ENCODE measurements at places on chromosomes 5 and 9.

GRCh38 chr9:85502815-85503655, 238.7 kb downstream of the AGTPBP1 start:
- no peak for DNase-seq

DNA sequence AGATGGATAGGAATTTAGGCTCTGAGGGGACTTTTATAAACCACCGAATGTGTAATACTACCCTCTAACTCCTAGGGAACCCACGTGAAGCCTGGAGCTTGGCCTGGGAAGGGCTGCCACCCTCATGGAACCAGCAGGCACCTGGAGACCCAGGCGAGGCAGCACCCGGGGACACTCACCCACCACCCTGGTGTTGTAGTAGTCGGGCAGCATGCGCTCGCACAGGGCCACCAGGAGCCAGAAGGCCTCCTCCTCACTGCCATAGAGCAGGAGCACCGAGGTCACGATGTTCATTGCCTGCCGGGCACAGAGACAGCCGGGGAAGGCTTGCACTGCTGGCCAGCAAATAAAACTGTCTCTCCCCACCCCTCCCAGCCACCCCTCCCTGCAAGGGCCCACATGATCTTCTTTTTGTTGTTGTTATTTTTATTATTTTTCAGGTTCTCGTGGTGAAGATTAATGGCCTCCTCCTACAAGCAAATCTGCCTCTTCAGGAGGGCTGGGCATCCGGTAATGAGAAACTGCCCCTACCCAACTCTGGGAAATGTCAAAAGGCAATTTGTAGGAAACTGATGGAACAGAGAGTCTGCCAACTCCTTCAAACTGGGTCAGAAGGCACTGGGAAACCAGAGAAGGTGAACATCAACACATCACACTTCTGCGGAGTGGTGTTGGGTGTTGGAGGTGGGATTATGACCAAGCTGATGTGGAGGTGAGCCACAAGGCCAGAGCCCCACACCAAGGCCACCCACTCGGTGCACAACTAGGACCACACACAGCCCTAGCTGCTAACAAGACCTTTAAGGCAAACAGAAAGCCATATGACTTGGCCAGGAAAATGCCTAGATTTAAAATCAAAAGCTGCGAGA, 17.4 kb upstream of the MRNIP start:
- DNase-seq = no peak

- DNase-seq = no peak
These were observed 12.1 kb downstream of the SLC22A5 start for GRCh38 chr5:132381614-132382013.

DNA sequence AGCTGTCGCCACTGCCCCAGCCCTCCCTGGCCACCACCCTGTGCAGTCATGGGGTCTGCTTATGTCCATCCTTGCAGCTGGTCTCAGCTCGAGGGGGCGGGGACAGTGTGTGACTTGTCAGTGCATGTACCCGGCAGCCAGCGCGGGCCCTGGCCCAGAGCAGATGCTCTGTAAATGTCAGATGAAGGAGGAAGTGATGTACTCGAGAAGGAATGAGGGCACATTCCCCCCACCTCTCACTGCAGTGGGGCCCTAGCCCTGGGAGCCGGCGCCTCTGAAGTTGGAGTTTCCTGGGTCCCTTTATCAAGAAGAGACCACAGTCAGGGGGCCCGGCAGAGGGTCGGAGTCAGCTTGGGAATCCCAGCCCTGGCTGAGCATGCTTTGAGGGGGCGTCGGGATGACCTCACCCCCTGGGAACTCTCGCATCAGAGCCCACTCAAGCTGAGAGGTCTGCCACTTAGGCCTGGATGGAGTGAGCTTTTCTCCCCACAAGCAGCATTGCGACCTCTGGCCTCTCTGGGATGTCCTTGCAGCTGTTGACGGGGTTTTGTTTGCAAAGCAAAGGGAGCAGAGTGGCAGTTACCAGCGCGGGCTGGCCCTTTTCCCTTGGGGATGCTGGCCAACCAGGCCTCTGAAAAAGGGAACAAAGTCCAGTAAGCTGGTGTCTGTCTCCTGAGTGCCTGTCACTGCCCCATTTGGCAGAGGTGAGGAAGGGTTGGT, 19.0 kb downstream of the NEURL1B start:
- DNase-seq = no peak

DNA sequence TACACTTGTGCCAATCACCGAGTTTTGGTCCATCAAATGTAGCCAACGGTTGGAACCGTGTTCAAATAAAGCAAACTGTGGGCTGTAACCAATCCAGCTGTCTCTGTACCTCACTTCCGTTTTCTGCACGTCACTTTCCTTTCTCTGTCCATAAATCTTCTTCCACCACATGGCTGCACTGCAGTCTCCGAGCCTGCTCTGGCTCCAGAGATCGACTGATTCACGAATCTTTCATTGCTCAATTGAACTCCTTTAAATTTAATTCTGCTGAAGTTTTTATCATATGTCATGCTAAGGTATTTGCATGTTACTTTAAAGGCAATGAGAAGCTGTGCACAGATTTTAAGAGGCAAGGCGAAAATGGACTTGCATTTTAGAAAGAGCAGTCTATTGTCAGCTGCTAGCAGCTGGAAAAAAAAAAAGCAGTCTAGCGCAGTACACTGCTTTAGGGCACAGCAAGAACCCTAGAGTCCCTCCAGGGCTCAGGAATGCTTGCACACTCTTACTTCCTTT, 13.2 kb downstream of the TTC39B start:
- no peak for DNase-seq

DNA sequence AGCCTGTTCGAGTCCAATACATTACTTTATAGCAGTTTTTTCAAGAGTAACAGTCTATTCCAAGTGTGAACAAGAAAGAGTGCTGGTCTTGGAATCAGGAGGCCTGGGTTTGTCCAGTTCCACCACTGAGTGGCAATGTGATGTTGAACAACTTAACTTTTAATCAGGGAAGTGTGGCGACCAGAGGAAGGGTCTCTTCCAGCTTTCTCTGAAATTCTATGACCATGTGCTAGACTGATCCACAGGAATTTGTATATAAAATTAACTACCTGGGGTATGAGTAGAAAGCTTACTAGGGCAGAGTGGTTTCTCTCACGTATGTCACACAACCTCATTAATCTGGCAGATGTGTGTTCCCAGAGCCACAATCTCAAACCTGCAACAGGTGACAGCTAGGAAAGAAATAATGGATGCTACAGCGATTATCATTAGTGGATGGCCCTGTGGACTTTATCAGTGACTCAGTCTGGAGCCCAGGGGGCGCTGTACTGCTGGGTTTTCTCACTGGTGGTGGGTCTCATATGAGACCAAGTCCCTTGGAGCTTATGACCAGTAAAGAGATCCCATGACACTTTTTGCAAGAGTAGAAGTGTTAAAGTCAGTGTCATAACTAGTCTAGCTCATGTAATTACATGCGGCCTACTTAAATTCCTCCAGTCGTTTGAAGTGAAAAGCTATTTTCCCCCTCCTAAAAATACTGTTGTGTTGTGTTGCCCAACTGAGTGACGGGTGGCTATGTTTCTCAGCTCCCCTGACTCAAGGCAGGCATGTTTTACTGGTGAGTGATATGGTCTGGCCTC, 116.5 kb downstream of the GDNF start:
- DNase-seq = no peak

- no peak for DNase-seq
These were observed 632.5 kb downstream of the ISL1 start for GRCh38 chr5:52015760-52016159.

- DNase-seq = no peak
These were observed 223.4 kb downstream of the CSNK1G3 start for GRCh38 chr5:123735384-123735783.

- no peak for DNase-seq
These were observed 5.2 kb downstream of the SLC31A2 start for GRCh38 chr9:113155911-113156588.

DNA sequence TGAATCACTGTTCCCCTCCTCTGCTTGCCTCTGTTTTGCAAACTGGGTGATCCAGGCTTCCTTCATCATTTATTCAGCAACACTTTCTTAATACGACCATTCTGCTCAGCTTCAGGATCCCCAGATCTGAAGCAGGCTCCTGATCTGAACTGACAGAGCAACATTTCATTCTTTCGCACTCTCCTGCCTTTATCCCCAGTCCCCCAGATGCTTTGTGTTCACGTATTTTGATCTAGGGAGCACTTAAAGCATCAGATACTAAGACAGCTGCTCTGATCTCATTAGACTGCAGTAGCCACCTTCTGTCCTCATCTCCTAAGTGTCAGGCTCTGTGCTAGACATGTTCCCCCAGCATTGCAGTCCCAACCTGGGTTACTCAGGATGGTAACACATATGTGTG, 158.0 kb downstream of the TRIO start:
- DNase-seq = no peak

DNA sequence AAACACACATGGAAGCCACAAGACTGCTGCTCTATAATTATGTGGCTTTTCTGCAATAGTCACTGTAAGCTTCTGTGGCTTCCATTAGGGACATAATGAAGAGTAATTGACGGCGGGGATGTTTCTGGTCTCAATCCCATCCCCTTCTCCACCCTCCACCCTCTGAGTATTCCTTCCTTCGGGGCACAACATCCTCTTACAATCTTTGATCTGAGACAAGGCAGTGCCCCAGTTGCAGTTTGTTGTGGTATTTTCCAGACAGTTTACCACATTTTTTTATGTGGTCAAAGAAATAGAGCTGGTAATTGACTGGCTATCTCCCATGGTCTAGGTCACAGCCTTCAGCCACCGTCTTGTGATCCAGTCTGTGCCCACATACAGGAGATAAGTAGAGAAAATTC, 277.7 kb downstream of the NR2F1-AS1 start:
- DNase-seq = no peak

GRCh38 chr9:85741095-85741874, 469 bp downstream of the AGTPBP1 start:
- DNase-seq = no peak

DNA sequence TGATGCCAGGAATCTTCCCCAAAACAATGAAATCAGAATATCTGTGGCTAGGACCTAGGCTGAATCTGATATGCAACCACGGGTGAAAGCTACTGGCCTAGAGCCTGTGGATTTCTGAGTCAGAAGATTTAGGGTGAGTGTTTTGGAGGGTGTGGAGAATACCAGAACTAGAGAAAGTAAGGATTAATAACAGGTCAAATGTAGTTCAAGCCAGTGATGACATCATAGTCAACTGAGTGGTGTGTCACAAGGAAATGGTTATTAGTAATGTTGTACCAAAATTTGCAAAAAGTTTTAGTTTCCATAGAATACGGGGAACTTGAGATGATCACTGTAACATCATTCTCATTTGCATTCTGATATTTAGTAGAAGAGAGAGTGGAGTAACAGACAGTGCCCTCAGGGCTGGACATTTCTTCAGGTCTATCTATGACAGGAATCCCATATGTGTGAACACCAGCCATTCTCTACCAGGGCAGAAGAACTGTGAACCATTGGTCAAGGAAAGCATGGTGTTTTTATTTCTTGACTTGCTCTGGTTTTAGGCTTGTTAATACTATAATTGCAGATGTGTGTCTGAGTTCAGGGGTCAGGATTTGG, 3.7 kb downstream of the GALNT12 start:
- no peak for DNase-seq

- DNase-seq = no peak
These were observed 10.9 kb downstream of the RAPGEF1 start for GRCh38 chr9:131728961-131729360.

GRCh38 chr5:141245250-141245717, at the start of gene PCDHB15:
Gene PCDHB15, plus strand, starts transcription at chr5:141245395. Its CDS starts 184 bp downstream, at chr5:141245579.
- DNase-seq = no peak

DNA sequence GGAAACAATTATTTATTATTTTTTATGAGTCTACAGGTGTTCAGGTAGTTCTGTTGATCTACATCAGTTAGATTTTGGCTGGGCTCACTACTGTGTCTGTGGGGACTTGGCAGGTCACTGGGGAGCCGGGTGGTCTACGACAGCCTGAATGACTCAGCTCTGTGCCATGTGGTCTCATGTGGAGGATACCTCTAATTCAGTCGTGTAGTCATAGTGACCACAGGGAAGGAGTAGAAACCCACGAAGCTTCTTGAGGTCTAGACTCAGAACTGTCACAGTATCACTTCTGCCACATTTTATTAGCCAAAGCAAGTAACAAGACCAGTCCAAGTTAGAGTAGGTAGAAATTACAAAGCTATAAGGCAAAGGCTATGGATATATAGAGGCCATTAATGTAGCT, 64.7 kb upstream of the GRAMD2B start:
- no peak for DNase-seq

All from stimulated activated CD4-positive, alpha-beta T cell treated with anti-CD3 and anti-CD28 coated beads, TNF-alpha, amount 100 ng/mL, for 1 hour (primary cell).